ENCODE measurements at places on chromosomes 3 and 15.

DNA sequence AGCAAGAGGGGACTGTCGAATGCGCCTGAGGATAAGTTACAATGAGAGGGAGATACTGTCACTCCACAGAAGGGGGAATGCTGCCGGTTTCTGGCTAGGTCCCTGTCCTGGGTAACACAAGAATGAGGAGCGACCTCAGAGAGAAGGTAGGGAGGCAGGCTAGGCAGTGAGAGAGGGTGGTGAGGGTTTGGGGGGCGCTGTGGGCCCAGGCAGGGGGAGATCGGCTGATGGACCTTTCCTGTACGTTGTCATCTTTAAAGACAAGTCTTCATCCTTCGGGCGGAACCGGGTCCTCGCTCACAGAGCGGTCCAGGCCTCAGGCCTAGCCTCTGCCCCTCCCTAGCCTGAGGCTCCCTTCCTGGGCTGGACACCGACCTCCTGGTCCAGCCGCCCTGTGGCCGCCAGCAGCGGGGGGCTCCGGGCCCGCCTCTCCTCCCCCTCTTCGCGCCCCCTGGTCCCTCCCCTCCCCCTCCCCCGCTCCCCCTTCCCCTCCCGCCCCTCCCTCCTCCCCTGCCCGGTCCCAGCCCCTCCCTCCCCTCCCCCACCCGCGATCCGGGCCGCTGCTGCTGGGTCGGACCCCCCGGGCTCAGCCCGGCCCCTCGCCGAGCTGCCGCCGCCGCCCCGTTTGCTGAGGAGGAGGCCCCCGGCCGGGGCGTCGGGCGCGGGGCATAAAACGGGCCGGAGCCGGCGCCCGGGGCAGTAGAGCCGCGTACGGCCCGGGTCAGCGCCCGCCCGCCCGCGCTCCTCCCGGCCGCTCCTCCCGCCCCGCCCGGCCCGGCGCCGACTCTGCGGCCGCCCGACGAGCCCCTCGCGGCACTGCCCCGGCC, at the start of gene CHRD:
CHRD (plus strand) TSS at position 697 of the 827 bp plus-strand sequence. CDS start 265 bp downstream, outside the sequence.
- no peak for DNase-seq

- DNase-seq, result no peak
Observed at GRCh38 chr3:151213881-151214280, 10.9 kb upstream of the GPR171 start.

DNA sequence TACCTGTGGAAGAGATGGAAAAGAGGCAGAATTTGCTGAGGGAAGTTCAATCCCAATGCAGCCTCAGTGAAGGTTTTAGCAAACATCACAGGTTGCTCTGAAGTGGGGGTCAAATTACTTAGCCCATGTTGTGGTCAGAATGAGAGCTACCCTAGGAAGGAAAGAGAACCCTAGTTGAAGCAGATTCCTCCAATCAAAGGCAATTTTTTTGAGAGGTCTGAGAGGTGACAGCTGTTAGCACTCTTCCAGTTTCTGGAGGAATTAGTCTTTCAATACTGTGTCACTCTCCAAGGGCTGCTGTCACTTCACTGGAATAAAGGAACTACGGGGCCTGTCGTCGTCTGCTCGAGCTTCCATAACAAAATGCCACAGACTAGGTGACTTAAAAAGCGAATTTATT, 584.2 kb upstream of the DPPA4 start:
- DNase-seq, result no peak

- DNase-seq, result no peak
Observed at GRCh38 chr3:17360991-17361390, 381.4 kb downstream of the TBC1D5 start.

DNA sequence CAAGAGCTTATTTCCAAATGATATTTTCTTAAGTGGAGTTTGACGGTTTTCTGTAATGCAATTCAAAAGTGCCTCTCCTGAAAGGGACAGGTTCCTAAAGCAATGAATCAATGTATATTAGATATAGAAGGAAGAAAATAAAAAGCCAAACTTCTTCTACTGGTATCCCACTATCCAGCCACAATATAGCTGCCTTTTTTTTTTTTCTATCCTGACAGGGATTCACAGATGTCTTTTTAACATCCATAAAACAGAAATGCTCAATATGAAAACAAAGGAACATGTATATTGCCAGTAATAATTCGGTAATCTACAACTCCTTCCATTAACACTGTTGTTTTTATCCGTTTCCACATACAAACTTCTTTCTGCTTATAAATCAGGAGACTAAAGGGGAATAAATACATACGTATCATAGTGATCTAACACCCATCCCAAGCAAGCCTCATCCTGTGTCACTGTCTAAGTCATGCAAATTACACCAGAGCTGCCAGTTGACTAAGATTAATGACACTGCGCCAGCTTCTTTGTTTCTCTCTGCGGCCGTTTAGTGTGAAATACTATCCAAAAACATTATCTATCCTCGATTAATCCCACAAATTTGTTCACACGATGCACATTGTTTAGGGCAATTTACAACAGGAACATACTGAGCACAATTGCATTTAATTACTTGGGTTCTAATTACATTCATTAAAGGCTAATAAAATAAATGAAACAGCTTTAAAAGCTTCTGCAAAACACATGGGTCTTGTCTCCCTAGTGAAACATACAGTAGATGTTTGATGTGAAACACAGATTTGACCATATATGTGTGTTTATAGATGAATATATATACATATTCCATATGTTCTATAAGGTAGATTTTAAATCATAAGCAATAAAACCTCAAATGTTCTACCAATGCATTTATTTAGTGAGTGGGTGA, 51.9 kb upstream of the CDIN1 start:
- DNase-seq, result no peak

GRCh38 chr3:54865316-54865715, 62.5 kb downstream of the LRTM1 start:
- no peak for DNase-seq

DNA sequence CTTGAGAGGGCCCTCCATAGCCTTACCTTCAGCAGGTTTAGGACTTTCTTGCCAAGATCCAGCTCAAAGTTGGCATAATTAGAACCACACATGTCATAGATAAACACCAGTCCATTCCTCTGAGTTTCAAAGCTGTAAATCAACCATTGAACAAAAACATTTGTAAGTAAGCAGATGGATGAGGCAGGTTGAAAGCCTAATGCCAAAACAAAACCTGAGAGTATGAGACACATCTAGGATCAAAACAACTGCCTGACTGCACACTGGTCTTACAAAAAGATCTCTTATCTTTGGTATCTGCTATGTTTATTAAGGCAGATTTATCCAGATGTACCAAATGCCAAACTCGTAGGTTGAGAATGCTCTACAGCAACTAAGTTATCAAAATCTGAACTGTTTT, 61.9 kb downstream of the PTPN9 start:
- no peak for DNase-seq

DNA sequence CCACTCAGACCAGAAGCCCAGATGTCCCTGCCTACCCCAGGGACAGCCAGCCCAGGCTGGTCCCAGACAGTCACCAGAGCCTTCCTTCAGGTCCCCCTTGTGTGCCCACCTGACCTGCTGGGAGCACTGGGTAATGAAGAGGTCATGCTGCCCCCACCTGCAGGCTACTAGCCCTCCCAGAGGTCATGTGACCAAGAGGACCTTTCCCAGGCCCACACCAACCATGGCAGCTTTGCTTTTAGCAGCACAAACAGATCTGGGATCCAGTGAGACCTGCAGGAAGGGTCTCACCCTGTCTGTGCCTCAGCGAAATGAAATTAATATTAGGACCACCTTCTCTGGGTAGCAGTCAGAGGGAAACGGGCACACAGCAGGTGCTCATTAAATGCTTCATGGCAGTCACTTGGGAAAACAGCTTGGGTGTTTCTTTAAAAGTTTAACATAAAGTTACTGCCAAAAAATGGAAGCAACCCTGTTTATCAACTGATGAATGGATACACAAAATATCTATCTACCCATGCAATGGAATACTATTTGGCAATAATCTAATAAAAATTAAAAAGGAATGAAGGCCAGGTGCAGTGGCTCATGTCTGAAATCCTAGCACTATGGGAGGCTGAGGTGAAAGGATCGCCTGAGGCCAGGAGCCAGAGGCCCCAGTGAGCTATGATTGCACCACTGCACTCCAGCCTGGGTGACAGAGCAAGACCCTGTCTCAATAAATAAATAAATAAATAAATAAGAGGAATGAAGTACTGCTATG, 43.7 kb downstream of the DNAJB8 start:
- DNase-seq, result no peak

DNA sequence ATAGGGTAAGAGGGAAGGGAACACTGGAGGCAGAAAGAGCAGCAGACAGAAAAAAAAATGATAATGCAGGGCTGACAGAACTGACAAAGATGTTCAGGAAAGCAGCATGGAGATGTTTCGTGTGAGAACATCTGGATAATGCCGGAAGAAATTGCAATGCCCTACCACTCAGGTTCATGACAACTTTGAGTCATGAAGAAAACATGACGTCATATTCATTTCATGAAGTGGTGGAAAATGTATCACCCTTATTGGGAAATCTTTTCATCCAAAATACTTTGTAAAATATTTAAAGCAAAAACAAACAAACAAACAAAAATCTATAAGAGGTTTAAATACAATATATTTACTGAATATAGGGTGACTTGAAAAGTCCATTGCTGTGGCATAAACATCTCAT, 305.4 kb upstream of the IGF1R start:
- DNase-seq, result no peak

DNA sequence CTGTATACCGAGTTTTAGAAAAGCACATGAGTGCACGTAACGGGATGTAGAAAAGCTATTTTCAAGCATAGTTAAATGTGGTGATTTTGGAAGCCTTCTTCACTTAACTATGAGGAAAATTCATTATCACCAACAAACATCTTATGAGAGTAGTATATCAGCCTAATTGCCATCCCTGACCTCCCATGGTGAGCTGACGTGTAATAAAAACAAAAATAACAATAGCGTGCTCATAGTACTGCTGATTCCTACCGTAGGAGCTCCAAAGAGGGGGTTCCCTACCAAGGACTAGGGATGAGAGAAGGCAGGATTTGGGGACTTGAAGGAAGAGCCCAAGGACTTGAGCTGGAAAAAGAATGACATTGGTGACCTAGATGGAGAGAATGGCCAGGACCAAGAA, 16.9 kb downstream of the ST8SIA2 start:
- no peak for DNase-seq

DNA sequence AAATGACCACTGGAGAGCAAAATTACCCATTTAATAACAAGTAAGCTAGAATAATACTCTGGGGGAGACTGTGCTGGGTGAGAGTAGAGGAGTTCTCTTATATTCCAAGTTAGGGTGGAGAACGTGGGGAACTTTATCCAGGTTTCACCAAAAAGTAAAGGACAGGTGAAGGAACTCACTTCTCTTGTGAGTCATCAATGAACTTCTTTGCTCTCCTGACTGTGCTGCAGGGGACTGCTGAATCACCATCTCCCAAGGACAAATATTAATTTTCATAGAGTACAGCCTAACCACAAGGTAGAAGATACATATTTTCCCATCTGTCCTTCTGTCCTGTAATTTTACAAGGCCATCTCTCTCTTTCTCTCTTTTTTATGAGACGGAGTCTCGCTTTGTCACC, 8.3 kb upstream of the PDCD6IP start:
- no peak for DNase-seq

DNA sequence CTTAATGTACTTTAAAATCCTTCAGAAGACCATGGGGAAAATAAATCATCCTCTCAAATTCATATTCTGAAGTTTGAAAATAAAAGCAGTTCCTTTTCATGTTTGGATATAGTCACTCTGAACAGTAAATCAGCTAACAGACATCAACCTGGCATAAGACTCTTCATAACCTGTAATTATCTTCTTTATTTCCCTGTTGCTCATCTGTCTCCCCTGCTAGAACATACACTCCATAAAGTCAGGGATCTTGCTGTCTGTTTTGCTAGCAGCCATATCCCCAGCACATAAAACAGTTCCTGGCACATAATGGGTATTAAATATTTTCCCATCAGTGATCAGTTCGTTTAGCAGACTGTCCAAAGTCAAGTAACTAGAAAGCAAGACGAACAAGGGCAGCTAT, 11.2 kb downstream of the VGLL4 start:
- no peak for DNase-seq

DNA sequence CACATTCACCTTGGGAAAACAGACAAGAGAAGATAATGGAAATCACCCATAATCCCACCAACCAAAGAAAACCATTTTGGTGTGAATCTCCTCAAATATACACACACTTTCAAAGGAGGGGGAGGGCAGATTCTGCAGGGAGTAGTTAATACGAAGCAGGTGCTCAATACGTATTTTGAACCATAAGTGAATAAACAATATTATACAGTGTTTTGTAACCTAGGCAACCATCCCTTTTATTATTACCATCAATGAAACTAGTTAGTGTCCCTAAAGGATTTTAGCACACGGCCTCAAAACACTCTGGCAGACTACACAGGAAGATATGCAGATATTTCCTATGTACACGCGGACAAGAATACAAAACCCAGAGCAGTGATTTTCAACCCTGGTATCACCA, 6.1 kb downstream of the OSBPL10 start:
- DNase-seq, result no peak

GRCh38 chr3:124230998-124231397, 239.1 kb upstream of the ROPN1 start:
- DNase-seq, result no peak

- no peak for DNase-seq
Observed at GRCh38 chr15:75869446-75869845, 26.2 kb downstream of the UBE2Q2 start.

DNA sequence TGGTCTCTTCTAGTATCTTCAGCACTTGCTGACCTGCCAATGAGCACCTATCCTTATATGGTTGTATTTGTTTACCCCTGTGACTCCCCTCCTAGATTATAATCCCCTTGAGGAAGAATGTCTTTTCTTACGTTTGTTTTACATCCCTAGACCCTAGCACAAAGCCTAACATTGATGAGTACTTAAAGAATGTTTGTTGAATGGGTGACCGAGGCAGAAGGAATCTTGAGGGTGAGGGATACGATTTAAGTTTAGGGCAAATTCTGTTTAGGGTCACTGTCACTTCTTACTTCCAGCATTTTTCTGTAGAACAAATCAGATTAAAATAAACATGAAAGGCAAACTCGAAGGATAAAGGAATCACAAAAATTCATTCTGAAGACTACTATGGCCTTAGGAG, 80.9 kb upstream of the FAM98B start:
- no peak for DNase-seq

- DNase-seq, result no peak
Observed at GRCh38 chr15:94703596-94703995, 472.2 kb downstream of the MCTP2 start.

- DNase-seq, result no peak
Observed at GRCh38 chr3:9402410-9403228, 5.2 kb downstream of the SETD5 start.

DNA sequence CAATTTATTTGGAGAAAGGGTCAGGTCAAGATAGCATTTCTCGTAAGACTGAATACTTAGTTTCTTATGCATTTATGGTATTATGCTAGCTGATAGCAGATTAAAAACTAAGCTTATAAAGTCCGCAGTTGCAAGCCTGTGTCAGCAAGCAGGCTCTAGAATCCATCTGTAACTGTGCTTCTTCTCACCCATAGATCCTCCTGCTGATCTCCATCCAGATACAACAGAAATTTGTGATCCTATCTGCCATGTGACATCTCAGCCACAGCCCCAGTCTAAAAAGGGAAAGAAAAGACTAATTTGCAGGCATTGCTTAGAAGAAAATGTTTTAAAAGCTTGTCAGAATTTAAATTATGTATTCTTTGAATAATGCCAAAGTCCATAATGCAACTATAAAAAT, 265.4 kb upstream of the CCDC54 start:
- DNase-seq, result no peak

GRCh38 chr3:14775563-14775962, 43.2 kb upstream of the FGD5 start:
- DNase-seq, result no peak

GRCh38 chr3:132315851-132316250, 1.4 kb upstream of the ACP3 start:
- DNase-seq, result no peak
